Erythroblast (primary cell): ENCODE measurements at places on chromosomes 5 and 9.

- no peak for DNase-seq
These were observed 68.2 kb downstream of the SLC1A1 start for GRCh38 chr9:4558371-4558998.

GRCh38 chr9:82147798-82148425 lies 159.3 kb downstream of the SPATA31D1 start:
- DNase-seq, result no peak

- no peak for DNase-seq
These were observed 34.0 kb downstream of the ADAM19 start for GRCh38 chr5:157541447-157542118.

GRCh38 chr5:23437011-23437410 lies 70.4 kb upstream of the PRDM9 start:
- DNase-seq, result no peak

GRCh38 chr5:73205305-73205704 lies 32.3 kb downstream of the TMEM174 start:
- no peak for DNase-seq

- no peak for DNase-seq
These were observed 1458.8 kb upstream of the ACO1 start for GRCh38 chr9:30925635-30926034.

- no peak for DNase-seq
These were observed 43.0 kb upstream of the GNAQ start for GRCh38 chr9:78074385-78075291.

GRCh38 chr9:105305856-105306255 lies 61.4 kb downstream of the SLC44A1 start:
- DNase-seq, result no peak

DNA sequence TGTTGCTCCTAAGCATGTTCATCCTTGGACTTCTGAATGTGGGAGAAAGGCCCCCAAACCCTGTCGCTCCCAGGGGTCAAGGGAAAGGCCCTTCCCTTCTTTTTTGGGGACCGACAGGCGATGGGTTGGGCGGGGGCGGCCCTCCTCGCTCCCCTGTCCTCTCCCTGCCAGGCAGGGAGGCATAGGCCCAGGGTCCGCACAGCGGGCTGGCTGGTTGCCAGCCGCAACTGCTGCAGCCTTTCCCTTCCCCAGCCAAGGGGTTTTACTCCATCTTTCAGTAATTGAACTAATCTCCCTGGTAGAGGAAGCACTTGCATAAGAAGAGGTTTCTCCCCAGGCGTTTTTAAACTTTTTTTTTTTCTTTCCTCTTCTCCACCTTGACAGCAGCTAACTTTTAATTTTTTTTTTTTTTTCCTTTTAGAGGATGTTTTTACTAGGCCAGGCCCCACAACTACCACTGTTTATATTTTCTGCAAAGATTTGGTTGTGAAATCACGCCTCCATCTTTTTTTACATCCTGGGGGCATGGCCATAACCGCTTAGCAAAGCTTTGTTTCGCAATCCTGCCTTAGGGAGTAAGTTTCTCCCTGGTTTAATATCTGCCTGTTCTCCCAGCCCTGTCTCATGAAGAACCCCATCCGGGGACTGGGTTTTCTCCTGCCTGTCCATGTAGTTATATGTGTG lies 216.9 kb upstream of the ZNF608 start:
- no peak for DNase-seq
